T-helper 1 cell treated with Interleukin-12 subunit alpha and Interleukin-12 subunit beta and Interleukin-4 antibody, amounts not matched to agents 30 ng/mL and 1 ng/mL, for 36 hours (primary cell): ENCODE measurements at places on chromosomes 1 and 21. TPM values are rescaled to one million over a fixed set of nuclear protein-coding genes. Genes with fewer than 3 reads are reported as not detected.

Gene C4BPA
- not detected in 2 replicates for total RNA-seq

Gene SPAG17
- not detected in 2 replicates for total RNA-seq

Gene CSMD2
- total RNA-seq: not detected in 2 replicates

Gene SPRR2D
- not detected in 2 replicates for total RNA-seq

Gene USH2A
- total RNA-seq: not detected in 2 replicates

Gene CASQ2
- not detected in 2 replicates for total RNA-seq

Gene MROH9
- not detected in 2 replicates for total RNA-seq

Gene IGSF9
- not detected in 2 replicates for total RNA-seq
